ENCODE measurements at places on chromosomes 3 and 15.

DNA sequence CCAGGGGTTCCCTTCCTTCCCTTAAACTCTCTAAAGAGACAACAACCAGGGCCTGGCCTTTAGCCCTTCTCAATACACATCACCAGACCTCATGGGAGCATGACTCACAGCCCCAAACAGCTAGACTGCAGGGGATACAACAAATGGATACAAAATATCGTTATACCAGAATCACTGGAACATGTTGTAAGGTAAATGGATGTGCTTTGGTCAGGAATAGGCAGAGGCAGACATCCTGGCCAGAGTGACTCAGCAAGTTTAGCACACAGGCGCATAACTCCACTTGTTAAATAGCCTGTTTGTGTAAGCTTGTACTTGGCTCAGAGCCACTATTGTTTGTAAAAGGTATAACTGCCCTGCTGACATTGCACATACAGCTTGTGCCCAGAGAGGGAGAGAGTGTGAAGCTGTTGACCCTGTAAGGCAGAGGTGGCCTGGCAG is 18.3 kb downstream of the TMED3 start:
- no peak for DNase-seq

DNA sequence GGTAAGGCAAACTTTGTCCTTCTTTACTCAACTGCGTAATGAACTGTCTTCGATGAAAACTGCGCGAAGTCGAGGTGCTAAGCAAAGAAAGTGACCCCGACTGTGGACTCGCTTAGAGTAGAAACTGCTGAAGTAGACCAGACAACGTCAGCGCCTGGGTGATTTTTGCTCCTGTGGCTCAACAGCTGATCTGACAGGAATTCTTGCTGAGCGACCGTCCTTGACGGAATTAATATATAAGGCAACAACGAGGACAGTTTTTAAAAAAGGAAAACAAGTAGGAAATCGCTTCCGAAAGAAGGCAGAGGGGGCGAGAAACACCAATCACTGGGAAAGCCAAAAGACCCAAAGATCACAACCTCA is 541 bp downstream of the RPS27L start:
- no peak for DNase-seq

DNA sequence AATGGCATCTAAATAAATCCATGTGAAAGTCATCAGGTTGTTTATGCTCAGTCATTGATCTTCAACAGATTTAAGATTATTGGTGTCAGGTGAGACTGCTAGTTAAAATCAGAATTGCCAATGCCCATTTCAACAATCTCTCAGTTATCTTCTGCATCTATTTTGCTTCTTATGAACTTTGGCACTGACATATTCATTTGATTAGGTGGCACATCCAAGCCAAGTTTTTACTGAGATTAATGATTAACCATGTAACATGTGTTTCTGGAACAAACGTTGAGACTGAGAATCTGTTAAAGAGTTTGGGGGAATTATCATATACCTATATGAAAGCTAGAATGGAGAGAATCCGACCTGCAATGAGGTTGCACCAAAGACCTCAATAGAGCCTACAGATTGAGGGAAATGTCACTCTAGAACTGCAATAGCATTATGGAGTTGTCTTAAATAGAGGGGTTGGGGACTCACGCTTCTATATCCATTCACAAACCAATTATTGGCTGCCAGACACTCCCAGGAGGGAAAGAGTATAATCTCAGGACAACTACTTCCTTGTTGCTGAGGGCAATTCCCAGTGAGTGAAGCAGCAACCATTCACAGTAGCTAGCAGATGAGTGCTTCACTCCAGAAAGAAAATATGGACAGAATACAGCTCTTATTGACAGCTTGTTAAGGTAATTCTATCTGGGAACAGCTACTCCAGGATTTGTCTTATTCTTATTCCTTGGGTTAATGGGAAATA is 891.3 kb downstream of the SQOR start:
- no peak for DNase-seq

DNA sequence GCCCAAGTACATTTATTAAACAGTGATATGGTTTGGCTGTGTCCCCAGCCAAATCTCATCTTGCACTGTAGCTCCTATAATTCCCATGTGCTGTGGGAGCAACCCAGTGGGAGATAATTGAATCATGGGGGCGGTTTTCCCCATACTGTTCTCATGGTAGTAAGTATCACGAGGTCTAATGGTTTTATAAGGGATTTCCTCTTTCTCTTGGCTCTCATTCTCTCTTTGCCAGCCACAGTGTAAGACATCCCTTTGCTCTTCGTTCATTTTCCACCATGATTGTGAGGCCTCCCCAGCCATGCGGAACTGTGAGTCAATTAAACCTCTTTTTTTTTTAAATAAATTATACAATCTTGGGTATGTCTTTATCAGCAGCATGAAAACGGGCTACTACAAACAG is 228.0 kb upstream of the TP63 start:
- no peak for DNase-seq

DNA sequence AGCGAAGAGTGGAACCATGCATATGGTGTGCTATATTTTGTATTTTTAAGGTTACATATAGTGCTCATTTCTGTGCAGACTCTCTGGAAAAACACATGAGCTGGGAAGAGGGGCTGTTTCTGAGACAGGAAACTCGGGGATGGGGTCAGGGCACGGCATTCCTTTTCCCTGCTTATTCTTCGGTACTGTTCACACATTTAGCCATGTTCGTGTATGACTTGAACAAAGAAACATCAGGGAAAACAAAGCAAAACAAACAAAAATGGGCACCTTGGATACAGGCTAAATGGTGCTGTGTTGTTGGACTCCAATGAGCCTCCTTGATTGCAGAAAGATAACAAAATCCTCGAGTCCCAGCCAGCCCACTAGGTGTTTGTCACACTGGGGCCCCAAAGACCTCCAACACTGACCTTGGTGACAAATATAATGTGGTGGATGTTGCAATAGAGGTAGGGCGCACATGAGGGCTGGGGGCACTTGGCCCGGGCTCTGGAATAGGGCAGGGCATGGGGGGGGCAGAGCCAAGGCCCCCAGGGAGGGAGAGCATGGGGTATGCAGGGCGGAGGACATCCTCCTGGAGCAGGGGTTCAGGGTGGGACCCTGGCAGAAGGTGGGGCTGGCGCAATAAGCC is 19.3 kb downstream of the DNASE1L3 start:
- no peak for DNase-seq

DNA sequence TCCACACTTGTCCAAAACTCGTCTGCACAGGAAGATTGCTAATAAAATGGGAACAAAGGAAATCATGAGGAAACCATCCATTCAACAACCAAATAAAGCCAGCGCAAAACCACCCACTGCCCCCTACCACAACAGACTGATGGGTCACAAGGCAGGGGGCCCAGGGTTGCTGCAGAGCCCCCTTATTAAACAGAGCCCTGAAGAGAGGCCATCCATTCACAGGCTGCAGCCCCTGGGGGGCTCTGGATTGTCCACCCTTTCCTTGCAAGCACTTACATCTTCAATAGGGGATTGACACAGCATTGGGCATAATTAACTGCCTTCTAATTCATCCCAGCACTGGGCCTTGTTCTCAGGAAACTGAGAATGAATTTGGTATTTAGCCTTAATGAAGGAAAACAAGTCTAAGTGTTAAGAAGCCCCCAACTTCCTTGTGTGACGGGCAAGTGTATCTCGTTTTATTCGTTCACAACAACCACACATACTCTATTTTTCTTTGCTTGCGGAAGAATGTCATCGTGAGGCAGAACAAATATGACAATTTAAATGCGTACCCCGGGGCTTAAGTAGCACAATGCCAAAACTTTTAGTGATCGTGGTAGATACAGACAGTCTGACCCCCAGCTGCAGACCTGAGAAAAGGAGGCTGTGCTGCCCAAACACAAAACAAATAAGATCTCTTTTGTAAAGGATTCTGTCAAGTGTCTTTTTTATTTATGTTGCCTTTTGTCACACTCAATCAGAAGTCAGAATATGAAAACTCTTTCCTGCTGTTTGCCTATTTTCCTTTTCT is 144.0 kb downstream of the SEMA6D start:
- no peak for DNase-seq

DNA sequence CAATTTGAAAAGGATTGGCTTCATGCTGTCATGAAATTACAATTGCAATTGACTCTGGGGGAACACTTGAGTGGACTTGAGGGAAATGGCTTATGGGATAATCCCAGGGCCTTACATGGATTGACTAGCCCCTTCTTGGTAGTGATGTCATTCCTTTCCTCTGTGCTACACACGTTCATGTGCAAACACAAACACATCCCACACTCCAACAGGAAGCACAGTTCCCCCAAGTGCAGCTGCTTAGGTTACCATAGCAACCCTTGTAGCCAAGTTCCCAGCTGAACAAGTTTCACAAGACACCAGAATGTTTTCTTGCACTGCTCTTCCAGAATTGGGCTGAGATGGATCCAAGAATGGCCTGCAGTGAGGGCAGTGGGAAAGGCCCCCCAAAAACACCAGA is 217.0 kb downstream of the ZNF621 start:
- DNase-seq, result no peak

DNA sequence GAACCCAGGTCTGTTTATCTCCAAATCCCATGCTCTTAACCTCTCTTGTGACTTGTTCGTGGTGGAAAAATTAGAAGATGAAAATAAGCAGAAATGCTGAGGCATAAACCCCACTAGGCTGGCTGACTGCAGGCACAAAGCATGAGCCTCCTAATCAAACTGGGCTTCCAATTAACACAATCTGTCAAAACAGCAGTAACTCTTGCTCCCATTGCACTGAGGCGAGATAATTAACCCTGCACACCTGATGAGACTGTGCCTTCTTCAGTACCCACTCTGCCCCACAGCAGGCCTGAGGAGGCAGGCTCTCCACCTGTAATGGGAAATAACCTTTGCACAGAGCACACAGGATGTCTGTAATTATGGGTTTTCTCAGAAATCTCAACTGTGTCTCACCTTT is 284.4 kb upstream of the WNT5A start:
- no peak for DNase-seq

DNA sequence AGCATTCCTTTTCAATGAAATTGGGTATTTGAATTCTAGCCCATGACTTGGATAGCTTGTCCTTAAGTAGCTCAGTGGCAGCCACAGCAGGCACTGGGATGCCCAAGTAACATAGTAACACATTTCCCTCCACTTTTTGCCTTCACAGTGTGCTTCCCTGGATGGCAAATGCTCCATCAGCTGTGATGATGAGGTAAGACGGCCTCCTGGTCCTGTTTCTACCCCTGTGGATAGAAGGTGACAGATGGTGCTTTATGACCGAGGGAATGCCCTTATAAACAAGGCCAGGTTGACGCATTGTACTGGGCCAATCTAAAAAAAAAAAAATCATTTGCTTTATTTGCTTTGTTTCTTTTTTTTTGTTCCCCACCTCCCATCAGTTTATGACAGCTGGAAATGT is 41.8 kb upstream of the LRTM1 start:
- no peak for DNase-seq

GRCh38 chr15:69553686-69554085 is 101.1 kb downstream of the RPLP1 start:
- no peak for DNase-seq

GRCh38 chr3:154122912-154123559 is 1.8 kb downstream of the ARHGEF26 start:
- DNase-seq, result no peak

DNA sequence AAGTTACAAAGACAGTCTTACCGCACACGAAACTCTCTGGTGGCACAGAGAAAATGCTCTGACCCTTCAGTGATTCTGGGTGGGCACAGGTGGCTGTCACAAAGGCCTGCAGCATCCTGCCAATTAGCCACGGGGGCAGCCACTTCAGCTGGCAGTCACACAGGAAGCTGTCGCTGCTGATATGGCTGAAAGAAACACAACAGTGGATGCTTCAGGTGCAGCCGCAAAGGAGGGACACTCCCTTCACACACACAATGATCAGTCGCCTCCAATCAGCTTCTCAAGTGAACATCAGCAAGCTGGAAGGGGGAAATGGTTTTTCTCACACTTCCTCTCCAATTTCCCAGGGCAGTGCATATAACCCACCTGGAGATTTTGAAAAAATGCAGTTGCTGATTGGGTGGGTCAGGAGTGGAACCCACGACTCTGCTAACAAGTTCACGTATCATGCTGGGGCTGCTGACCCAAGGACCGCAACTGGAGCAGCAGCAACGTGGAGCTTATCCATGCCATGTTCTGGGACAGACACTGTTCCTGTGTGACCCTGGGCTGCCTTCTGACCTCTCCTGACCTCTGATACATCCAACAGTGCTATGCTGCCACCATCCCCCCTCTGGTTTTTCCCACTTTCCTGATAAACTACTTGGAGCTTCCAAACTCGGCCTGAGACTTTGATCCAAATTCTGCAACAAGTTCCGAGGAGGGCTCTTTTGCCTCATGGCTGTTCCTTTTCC is 106.6 kb downstream of the LRIG1 start:
- no peak for DNase-seq

DNA sequence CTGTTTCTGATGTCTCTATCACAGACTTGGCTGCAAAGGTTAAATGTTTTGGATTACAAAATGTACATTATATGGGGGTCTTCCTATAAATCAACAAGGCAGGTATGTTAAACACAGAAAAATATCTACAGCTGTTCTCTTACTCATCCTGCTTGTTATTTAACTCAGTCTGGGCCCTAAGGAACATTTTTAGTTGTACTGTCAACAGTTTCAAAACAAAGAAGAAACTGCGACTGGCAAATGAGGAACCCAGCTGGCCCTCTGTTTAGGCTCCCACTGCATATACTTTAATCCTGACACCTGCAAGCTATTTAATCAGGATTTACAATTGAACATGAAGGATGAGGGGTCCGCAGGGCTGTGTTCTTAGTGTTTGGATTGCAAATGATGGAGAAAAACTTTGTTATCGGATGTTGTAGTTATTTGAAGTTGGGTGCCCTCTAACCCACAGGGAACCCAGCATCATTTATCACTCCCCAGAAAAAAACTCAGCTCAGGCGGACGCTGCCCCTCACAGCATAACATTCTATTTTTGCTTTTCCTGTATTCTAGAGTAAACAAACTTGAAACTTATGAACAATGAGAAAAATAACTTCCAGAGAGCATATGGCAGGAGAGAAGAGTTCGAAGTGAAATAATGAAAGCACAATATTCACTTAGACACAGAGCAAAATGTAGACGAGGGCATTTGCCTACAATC is 91.2 kb downstream of the POLR2M start:
- no peak for DNase-seq

GRCh38 chr3:110569073-110569472 is 502.5 kb upstream of the NECTIN3 start:
- no peak for DNase-seq

- no peak for DNase-seq
Observed at GRCh38 chr3:196995646-196996355, 27.2 kb upstream of the PIGZ start.

DNA sequence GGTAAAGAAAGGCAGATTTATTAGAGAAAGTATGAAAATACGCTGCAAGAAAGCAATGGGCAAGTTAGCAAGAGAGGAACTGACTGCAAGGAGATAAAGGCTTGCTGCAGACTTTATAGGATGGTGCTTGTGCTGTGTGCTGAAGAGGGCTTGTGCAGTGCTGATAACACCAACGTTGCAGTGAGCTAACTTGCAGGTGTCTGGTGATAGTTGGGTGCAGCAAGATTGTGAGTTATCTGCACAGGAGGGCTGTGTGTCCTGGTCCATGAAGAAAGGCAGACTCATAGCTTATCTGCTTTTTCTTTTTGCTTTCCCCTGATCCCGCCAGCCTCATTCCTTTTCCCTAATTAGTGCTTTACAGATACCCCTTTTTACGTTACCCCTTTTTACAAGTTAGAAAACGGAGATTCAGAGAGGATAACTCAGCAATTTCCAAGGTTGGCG is 58.0 kb upstream of the ZNF148 start:
- DNase-seq, result no peak

- no peak for DNase-seq
Observed at GRCh38 chr3:173912126-173912525, 514.6 kb downstream of the NLGN1 start.

All from BJ (cell line).